ENCODE measurements at places on chromosomes 1 and 21.

DNA sequence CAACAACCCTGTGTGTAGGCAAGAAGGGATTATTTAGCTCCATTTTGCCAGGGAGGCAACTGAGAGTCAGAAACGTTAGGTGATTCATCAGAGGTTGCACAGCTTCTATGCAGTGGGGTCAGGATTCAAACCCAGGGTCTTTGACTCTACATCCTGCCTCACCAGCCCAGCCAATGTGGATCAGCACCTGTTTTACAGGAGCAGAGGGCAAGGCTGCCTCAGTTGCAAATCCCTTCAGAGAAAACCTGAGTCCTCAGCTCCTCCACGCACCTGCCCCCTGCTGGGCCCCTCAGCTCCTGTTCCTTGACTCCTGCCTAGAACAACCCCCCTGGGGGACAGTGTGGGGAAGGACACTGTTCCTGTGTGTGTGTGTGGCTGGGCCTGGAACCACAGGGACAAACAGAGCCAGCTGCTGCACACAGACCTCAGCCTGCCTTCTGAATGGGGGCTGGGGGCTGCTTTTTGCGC is 61.6 kb downstream of the LRRN2 start:
- no peak for DNase-seq

DNA sequence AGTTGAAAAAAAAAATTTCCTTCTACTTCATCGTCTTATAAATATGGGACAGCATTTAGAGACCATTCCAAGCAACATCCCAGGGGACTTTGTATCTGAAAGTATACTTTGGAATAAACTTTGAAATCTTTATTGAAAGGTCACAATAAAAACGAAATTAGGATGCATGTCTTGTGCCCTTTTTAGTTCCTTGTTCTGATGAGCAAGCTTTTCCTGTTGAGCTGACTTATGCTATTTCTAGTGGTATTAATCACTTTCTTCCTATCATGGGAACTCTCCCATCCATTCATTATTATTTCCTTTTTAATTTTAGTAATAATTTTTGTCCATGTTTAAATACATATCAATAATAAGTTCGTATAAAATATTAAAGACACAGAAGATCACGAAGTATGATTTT is 4.0 kb upstream of the GBP2 start:
- no peak for DNase-seq

DNA sequence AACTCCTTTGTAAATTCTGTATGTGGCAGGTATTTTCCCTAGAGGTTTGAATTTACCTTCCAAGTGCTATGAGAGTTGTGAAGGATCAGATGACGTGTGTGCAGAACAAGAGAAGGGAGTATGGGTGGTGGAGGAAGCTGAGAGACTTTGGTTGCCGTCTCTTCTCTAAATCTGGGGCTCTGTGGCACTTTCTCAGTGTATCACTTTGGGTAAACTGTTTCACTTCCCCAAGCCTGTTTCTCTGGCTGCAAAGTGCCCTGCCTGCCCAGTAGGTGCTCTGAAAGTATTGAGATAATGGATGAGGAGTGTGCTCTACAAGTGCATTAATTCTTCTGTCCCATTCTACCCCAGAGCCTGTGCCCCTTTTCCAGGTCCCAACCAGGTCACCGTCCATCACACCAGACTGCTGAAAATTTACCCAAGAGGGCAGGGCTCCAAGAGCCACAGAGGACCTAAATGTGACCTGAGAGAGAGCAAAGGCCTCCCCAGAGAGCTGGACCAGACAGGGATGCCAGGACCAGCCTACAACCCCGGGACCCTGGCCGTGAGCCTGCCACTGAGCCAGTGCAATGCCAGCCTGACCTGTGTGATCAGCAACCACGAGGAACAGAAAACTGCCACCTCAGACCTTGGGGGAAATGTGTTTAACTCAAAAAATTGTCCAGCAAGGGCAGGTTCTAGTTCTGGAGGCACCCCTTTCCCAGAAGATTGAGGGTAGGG is 131.6 kb upstream of the ETV3 start:
- DNase-seq = peak; percentile 16

DNA sequence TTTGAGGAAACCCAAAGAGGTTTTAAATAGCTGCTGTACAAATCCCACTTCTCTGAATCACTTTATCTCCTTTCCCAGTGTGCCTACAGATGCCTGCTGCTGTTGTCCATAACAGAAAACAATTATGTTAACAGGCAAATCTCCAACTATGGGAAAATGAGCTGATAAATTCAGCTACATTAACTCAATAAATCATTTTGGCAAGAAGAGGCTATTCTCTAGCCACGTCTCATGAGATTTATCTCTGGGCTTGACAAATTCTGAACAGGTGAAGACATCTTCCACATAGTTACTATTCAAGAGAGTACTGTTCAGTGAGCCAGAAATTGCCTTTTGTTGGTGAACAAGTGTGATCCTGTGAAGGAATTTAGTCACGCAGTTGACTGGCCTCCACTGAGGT is 327.1 kb upstream of the FMN2 start:
- no peak for DNase-seq

GRCh38 chr1:51750218-51750617 is 128.3 kb downstream of the NRDC start:
- DNase-seq = no peak

Measured in GM20000 (cell line).